RPMI7951 (cell line): ENCODE measurements at places on chromosomes 7 and 10.

DNA sequence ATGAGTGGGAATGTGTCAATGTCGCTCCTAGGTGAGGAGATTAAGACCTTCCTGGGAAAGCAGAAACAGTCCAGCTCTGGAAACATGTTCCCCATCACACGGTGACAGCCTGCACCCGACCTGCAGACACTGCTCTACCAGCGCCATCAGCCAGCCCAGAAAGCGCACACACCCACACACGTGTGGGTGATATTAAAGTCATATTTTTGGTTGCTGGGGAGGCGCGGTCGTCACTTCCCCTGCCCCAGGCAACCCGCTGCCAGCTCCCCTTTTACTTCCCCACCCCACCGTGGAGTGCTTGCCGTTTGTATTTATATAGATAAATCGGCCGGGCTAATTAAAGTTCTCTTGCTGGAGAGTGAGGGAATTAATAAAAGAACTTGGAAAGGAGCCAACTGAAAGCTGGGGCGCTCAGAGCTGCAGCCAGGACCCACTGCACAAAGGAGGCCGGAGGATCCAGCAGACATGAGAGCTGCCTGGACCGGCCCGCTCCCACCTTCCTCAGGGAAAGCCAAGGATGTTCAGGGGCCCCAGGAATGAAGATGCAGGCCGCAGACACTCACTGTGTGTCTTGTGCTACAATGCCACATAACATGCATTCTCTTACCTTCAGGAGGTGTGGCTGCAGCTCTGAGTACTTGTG, 145.2 kb upstream of the UNC5B start:
- no peak for DNase-seq

- DNase-seq: no peak
Observed at GRCh38 chr10:17234431-17234945, 6.4 kb downstream of the VIM start.

GRCh38 chr7:1421946-1422345, 37.3 kb downstream of the MICALL2 start:
- DNase-seq: no peak

- DNase-seq: no peak
Observed at GRCh38 chr10:92901819-92902251, 53.5 kb downstream of the EXOC6 start.

GRCh38 chr10:72783410-72783833, 91.5 kb downstream of the MCU start:
- DNase-seq: no peak

DNA sequence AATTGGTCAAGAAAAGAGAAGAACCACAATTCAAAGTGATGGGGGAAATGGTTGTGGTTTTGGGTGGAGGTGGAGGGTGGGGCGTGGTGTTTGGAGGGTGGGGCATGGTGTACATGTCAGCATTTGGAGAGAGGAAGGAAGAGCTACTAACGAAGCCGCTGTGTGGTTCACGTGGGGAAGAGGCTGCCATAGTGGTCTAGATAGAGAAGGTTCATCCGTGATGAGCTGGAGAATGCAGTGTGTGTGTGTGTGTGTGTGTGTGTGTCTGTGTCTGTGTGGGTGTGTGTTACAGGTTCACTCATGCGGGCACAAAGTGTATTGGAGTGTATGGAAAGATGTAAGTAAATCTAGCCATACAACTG, 6.1 kb upstream of the VCL start:
- DNase-seq: peak; percentile 48

GRCh38 chr7:106778656-106779250, 86.3 kb upstream of the PIK3CG start:
- peak; percentile 33 for DNase-seq

DNA sequence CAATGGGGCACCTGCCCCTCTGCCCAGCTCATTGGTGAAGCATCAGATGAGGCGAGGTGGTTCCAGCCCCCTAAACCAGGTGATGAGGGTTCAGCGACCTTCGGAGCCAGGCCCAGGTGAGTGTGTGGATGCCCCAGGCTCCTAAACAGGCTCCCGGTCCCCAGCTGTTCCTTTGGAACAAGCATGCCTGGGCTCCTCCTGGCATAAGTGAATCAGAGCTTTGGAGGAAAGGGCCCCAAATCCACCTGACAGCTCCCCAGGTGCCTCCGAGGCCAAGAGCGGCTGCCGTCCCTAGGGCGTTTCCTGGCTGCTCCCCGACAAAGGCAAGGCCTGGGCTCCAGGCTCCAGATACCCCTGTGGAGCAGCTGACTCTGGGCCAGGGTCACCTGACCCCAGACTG, 61.3 kb downstream of the YKT6 start:
- no peak for DNase-seq

GRCh38 chr10:57849691-57850357, 417.9 kb downstream of the IPMK start:
- DNase-seq: peak; percentile 1

- DNase-seq: peak; percentile 75
Observed at GRCh38 chr10:126387931-126388911, at the start of gene ADAM12. Gene ADAM12 (minus strand): TSS chr10:126388477. CDS start chr10:126388145, 332 bp downstream.

GRCh38 chr7:129825209-129825970, 127.4 kb downstream of the UBE2H start:
- peak; percentile 70 for DNase-seq

GRCh38 chr10:104804880-104805279, 163.8 kb downstream of the SORCS3 start:
- no peak for DNase-seq

DNA sequence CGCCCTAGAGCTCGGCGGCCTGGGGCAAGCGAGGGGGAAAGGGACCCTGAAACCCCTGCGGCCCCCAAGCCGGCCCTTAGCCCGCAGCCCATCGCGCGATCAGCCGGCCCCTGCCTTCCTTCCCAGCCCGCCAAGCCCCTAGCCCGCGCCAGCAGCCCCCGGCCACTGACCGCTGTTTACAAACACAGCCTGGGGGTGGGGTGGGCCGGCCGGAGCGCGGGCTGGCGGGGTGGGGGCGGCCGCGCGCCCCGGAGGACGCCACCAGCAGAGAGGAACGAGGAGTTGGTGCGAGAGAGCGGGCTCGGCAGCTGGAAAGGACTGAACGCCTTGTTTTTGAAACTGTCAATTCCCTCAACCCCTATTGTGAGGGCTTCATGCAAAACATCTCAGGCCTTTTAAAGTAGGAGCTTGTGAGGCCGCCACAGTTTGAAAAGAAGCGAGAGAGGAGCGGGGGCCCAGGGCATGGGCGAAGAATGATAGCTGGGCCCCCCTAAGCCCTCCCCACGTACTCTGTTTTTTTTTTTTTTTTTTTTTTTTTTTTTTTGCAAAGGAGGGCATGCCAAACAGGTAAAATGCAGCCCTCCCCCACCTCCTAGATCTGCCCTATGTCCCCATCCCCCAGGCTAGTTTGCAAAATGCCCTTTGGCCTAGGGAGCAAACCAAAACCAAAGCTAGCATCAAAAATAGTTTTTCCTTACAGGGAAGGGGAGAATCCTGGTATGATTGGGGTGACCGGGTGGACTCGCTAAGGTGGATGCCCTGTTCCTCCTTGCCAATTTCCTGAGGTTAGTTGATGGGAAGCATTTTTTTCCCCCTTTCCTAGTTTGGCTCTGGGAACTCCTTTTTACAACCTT, 15.0 kb downstream of the SKIDA1 start:
- DNase-seq: no peak

DNA sequence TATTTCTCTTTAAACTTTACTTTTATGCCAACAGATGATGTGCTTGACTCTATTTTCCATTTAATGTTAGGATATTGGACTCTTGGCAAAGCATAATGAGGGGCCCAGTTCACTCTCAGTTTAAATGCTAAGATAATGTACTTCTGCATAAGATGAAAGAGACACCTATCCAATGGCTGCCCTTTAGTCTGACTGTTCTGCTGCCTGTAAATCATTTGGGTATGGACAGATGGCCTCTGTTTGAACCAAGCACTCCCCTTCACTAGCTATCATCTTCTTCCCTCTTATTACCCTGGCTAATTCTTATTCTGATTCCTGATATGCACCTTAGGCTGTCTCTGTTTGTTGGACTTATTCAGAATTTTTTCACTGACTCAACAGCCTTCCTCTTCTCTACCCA, 72.1 kb downstream of the SEM1 start:
- DNase-seq: no peak

DNA sequence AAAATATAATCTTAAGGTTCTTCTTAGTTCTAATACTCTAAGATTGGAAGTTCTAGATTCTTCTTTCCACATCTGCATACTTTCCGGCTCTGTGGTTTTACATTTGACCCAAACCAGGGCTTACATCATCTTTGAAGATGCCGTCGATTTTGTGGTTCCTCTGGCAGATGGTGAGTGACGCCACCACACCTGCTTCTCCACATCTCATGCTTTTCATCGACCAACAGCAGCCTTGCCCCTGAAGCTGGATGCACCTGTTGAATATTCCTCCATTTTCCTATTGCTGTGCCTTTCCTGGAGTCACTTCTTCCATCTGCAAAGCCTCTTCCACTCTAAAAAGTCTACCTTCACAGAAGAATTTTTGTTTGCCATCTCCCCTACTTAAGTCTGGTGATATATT, 121.3 kb downstream of the PRKCQ start:
- DNase-seq: no peak

DNA sequence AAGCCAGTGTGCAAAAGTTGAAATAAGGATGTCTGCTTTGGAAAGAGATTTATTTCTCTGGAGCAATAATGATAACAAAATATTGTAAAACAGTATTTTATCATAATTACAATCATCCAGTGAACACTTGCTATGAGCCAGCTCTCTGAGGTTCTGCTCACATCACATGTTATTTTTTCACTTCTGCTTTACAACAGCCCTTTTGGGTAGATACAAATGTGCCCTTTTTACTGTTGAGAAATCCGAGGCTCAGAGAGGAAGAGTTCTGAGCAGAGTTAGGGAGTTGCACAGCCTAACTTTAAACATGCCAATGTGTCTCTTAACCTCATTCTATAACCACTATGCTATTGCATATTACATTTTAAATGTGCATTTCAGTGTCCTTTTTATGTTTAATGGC, 232.6 kb upstream of the CDC14C start:
- DNase-seq: no peak

- no peak for DNase-seq
Observed at GRCh38 chr10:7960108-7960507, 94.4 kb upstream of the GATA3 start.

DNA sequence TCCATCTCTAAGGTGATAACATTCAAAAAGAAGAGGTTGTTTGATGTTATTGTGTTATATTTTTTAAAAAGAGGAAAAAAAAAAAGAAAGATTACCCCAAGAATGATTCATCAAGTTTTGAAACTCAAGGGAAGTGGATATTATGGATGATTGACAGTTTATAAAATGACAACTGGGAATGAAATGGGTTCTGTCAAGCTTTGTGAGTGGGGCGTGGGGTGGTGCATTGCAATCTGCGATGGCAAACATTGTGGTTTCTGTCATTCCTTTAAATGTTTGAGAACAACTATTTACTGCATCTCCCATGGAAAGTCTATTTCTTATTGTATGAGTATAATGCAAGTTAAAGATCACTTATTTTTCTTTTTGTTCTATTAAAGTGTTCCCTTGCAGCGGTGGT, 297.0 kb downstream of the CCDC3 start:
- DNase-seq: no peak

- no peak for DNase-seq
Observed at GRCh38 chr10:15236340-15236739, 67.8 kb upstream of the NMT2 start.
